ENCODE measurements at places on chromosomes 6 and 20.

GRCh38 chr6:113104541-113104940 lies 752.6 kb upstream of the MARCKS start:
- DNase-seq: no peak

DNA sequence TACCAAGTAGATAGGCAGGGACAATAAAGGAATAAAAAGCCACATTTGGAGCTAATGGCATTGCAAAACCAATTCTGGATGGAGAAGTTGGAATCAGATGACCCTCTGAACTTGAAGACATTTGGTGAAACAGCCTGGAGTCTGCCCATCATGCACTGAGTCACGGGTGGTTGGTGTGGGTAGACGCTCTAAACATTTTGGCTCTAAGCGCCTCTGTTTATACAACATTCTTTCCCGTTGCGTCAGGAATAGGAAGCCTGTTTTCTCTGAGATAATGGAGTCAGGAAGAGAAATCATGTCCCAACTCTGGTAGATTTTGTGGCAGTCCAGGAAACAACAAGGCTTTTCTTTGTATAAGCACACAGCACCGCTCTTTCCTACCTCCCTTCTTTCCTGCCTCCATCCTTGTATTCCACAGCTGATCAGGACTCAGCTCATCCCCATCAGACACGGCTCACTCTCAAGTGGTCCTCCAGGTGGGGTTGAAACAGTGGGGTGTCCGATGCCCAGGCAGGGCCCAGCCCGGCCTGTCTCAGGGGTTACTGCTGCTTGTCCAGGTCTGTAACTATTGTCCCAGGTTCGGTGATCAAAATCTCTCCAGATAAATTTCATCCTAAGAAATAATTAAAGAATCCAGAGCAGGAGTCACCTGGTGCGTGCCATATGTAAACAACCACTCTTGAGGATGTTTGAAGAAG lies 12.1 kb upstream of the RAMACL start:
- DNase-seq: no peak

DNA sequence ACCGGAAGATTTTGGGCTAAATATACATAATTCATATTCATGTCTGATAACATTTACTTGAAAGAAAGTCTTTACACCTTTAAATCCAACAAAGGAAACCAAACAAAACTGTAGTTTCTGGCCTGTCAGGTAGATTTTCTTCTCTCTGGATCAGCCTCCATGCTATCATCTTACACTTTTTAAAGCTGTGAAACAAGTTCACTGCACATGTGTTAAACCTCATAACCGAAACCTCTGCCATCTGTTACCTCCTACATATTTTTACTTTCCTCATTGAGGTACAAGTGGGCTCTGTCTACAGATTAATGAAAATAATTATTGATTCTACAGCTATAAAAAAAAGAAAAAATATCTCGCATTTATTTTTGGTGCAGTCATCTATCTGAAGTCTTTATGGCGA lies 149.9 kb downstream of the RALGAPA2 start:
- peak; percentile 58 for DNase-seq

- DNase-seq: no peak
These were observed 80.1 kb upstream of the C6orf118 start for GRCh38 chr6:165389534-165389933.

DNA sequence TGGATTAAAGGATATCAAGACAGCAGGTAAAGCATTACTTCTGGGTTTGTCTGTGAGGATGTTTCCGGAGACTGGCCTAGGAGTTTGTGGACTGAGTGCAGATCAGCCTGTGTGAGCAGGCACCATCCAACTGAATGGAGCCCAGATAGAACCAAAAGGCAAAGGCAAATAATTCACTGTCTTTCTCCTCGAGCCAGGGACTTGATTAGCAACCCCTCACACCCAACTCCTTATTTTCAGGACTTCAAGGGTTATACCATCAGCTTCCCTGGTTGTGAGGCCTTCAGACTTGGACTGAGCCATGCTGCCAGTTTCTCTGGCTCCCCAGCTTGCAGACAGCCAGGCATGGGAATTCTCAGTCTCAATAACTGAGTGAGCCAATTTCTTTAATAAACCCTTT lies 19.3 kb downstream of the PSMB1 start:
- no peak for DNase-seq

DNA sequence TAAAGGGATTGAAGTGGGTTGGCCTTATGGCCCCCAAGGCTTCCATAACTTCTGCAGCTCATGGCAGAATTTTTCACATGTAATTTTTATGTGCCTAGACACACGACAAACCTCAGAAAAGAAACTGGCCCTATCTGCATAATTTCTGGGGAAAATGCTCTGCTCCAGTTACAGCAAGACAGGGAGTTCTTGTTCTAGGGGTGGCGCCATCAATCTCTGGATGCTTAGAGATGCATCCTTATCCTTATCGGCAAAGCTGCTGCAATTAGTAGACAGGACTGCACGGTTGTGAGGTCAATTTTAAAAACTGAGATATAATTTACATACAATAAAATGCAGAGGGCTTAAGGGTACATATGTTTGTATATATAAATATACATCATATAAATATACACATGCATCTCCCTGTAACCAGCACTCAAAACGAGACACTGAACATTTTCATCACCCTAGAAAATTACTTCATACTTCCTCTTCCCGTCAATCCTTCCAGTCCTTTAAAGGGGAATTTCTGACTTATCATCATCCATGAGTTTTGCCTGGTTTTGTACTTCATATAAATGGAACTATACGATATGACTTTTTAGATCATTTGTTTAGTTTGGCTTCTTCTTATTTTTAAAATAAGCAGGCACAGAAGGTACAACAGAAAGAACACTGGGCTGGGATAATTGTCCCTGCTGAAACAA lies 10.2 kb downstream of the ELMO2 start:
- DNase-seq: no peak

GRCh38 chr6:1584146-1584545 lies 25.6 kb upstream of the FOXC1 start:
- no peak for DNase-seq

DNA sequence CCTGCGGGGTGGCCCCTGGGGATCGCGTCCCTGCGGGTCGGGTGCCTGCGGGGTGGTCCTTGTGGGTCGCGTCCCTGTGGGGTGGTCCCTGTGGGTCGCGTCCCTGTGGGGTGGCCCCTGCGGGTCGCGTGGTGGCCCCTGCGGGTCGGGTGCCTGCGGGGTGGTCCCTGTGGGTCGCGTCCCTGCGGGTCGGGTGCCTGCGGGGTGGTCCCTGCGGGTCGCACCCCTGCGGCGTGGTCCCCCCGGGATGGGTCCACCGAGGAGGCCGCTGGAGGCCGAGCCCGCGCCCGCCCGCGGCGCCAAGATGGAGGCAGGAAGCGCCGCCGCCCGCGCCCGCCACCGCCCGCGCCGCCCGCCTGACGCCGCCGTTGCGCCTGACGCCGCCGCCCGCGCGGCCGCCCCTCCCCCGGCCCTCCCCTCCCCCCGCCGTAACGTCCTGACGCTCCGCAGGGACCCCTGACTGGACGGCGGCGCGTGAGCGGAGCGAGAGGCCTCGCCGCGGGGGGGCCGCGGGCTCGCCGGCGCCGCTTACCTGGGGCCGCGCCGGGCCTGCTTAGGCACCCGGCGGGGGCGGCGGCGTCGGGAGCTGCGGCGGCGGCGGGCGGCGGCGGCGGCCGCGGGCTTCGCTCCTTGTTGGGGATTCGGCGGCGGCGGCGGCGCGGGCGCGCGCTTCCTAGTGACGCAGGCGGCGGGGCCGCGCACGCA lies at the start of gene GMEB2:
GMEB2 (minus strand) TSS at position 678 of the 705 bp plus-strand sequence. CDS start 7,704 bp downstream, outside the sequence.
- DNase-seq: peak; percentile 68

DNA sequence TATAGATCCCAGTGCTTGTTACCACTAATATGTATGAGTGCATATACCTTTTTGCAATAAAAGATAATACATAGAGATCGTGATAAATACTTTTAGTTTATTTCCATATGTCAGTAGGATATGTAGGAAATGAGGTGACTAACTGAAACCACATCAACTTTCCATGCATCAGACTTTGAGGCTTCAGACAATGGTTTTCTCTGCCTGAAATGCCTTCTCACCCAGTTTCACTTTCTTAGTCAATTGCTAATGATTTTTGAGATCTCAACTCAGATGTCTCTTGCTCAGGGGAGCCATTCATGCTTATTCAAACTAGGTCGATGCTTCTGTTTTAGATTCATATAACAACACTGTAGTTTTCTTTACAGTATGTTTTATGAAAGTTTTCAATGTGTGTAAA lies 626.6 kb upstream of the ADGRB3 start:
- peak; percentile 69 for DNase-seq

- DNase-seq: no peak
These were observed 25.3 kb upstream of the TIAM2 start for GRCh38 chr6:154969796-154970195.

DNA sequence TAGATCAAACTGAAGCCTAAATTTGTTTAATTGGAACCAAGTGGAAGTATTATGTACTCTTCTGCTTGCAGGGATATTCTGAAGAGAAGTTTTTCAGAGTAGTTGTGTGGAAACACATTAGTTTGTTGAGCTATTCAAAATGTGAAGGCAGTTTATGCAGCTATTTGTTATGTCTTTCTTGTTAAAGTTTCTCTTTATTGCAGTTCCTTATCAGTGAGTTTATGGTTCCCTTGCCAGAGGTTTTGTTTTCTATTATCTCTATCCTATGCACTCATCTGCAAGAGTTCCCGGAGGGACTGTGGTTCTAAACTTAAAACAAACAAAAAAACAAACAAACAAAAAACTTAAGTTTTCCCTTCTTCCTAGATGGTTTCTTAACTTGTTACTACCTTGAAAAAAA lies 143.7 kb upstream of the SLC22A16 start:
- no peak for DNase-seq

- no peak for DNase-seq
These were observed 231.8 kb upstream of the GMDS start for GRCh38 chr6:2477250-2477649.

GRCh38 chr20:16283978-16284377 lies 289.3 kb downstream of the KIF16B start:
- DNase-seq: no peak

GRCh38 chr6:167733740-167734661 lies 92.7 kb upstream of the AFDN start:
- DNase-seq: no peak

DNA sequence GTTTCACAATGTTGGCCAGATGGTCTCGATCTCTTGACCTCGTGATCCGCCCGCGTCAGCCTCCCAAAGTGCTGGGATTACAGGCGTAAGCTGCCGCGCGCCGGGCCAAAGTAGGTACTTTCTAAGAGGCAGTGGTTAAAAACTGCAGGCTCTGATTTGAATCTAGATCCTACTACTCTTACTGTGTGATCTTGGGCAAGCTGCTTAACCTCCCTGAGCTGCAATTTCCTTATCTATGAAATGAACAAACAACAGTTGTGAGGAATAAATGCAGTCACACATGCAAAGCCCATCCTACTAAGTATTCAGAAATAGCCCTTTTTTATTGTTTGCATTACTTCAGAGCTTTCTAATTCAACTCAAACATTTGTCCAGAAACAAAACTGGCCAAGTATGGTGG lies 2.9 kb downstream of the FAXC start:
- no peak for DNase-seq
